ENCODE measurements at places on chromosomes 6 and 20. TPM values are rescaled to one million over a fixed set of nuclear protein-coding genes. Genes with fewer than 3 reads are reported as not detected.
A peak's percentile ranks its signal among the peaks of the same experiment; 100 is the strongest.

DNA sequence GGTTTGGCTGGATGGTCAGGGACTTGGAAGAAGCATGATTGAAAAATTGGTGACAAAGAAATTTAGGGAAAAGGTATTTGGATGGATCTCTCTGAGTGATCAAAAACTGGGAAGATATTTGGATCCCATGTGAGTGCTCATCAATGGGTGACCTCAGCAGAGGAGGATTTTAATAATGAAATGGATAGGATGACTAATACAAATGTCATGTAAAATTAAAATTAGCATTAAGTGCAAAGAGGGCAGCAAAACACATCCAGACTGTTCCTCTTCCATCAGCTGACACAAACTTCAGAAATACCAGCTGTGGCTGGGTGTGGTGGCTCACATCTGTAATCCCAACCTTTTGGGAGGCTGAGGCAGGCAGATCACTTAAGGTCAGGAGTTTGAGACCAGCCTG lies 151.7 kb downstream of the THBS2 start:
- no peak for DNase-seq

DNA sequence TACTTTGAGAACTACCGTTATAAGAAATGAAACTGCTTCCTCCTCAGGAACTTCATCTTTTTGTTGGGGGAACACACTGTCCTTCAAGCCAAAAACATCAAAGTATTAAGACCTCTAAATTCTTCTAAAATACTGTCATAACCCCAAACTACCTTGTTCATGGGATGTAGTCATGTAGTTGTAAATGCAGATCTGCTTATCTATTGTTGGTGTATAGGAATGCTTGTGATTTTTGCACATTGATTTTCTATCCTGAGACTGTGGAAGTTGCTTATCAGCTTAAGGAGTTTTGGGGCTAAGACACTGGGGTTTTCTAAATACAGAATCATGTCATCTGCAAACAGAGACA lies 282.9 kb upstream of the RUNX2 start:
- no peak for DNase-seq

LHFPL5 gene
- total RNA-seq, result not detected

FRK gene
- total RNA-seq, result 7.4 TPM

DPPA5 gene
- not detected for total RNA-seq

GRCh38 chr20:11178946-11179654 lies 505.3 kb upstream of the JAG1 start:
- no peak for DNase-seq

PAK1IP1 gene
- 9.5 TPM for total RNA-seq

TNXB gene
- total RNA-seq, result 120 TPM

ADGRF5 gene
- total RNA-seq, result 238 TPM

EYA2 gene
- 3.5 TPM for total RNA-seq

- DNase-seq, result no peak
These were observed 280.8 kb downstream of the CENPW start for GRCh38 chr6:126620719-126621118.

DNA sequence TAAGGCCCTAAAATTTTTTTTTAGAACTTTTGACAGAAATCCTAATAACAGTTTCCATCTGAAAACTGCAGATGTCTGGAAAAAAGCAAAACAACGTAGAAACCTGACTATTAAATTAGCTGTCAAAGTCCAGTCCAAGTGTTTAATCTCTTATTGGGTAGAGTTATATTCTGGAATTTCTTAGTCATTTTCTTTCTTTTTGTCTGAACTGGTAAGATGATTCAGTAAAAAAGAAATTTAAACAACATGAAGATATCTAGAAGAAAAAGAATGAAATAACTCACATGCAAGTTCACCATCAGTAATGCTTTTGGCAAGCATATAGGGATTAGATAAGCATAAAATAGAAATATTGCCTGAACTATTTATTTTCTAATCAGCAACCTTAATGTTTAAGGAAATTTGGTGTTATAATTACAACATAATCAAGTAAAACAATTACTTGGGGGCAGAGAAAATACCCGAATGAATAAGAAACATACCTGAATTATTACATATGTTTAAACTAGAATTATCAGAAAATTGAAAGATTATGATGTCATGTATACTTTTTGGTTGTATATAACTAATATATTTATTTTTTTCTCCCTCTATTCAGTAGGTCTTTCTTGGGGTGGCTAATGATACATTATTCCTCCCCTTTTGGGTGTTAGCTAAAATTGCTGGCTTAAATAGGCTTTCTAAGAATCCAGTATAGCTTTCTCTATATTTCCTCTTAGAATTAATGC lies 51.1 kb downstream of the FAM83B start:
- no peak for DNase-seq

- no peak for DNase-seq
These were observed 188.1 kb downstream of the UBE3D start for GRCh38 chr6:82877213-82878195.

DNA sequence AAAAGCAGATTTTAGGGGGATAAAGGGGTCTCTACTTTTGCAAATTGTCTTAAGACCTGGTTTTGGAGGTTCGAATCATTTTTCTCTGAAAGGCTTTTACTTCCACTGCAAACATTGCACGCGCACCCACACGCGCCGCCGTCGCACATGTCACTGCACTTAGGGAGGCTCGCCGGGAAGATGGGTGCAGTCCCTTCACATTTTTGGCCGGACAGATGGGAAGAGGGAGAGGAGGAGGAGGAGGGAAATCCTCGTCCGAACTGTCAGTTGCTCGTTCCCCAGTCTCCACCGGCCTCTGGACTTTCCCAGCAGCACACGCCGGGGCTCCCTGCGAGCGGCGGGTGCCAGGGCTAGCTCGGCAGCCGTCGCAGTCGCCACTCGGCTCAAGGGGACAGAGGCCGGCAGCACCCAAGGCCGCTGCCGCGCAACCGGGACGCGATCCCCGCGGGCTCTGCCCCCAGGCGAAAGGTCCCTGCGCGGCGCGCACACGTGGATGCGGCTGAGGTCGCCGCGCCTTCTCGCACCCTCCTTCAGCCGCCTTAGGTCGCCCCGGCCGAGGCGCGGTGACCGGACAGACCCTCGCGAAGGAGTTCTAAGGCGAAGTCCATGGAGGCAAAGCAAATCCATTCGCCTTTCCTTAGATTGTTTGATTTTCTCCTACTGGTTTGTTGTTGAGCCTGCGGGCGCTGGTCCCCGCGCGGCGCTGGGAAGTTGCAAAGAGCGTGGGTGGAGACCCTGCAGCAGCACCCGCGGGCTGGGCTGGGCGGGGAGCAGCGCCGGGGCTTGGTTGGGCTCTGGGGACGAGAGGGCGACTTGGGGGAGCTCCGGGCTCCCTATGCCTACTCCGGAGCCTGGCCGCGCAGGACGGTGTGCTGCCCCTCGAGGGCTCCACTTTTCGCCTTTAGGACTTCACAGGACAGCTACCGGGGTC lies 1.2 kb downstream of the MYB start:
- peak; percentile 64 for DNase-seq

DNA sequence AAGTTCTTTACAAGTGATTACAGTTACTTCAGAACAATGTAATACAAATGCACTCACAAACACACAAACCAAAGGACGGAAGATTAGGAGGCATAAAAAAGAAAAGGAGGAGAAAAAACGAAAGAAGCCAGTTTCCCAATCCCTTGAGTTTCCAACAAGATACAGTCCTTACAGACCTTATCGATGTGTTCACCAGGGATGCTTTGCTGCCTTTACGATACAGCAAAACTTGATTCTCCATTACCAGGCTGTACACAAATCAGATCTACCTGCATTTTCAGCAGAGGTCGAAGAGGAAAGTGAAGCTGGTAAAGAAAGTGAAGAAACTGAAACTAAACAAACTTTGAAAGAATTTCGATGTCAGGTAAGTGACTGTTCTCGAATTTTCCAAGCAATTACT lies 62.6 kb upstream of the SMIM8 start:
- no peak for DNase-seq

DNA sequence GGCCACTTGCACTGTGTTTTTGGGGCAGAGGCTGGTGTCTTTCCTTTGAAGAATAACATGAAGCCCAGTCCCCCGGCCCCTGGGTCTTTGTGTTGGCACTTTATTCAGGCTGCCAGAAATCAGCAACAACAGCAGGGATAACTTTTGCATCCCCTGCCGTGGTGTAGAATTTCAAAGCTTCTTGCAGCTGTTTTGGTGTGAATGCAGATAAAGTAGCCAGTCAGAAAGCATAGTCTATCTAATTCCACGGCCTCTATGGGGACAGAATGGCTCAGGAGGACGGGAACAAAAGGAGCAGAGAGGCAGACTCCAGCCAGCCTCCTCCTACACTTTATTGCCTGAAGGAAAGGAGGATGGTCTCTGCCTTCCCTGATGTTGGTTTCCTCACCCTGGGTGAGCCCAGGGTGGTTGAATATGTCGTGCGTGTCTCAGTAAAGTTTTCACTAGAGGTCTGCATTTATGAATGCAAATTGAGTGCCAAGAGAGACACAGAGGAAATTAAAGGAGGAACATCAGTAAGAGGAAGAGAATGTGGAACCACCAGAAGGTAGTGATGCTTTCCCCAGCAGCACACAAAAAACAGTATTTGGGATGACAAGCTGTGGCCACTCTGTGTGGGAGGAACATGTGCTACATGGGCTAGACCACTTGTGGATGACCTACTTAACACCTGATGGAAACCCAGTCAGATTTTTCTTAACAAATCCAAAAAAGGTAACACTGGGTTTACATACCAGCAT lies 125.9 kb upstream of the TRAF3IP2 start:
- no peak for DNase-seq

- peak; percentile 62 for DNase-seq
These were observed 86.5 kb upstream of the MYL9 start for GRCh38 chr20:36454698-36455427.

- DNase-seq, result no peak
These were observed 16.5 kb downstream of the SMLR1 start for GRCh38 chr6:130843575-130844320.

MAP7 gene
- 18.3 TPM for total RNA-seq

TMEM200A gene
- total RNA-seq, result 4.3 TPM

DNA sequence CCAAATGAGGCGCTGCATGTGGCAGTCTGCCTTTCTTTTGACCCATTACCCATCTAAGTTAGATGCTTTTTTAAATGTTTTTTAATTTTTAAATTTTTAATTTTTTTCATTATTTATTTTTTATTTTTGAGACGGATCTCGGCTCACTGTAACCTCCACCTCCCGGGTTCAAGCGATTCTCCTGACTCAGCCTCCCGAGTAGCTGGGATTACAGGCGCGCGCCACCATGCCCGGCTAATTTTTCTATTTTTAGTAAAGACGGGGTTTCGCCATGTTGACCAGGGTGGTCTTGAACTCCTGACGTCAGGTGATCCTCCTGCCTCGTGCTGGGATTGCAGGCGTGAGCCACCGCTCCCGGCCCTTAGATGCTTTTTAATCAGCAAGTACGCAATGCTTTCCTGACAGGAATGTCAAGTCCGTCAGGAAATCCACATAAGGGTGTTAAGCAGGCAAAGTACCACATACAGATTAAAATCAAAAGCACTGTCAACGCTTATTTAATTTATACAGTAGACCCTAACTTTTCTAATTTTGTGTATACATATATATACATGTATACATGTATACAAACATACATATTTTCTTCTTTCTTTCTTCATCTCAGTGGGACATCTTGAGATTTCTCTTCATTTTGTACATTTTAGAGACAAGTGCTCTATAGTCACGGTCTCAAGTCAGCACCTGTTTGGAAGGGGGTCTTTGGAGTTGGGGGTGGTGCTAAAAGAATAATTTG lies 995 bp upstream of the GSTA4 start:
- DNase-seq, result peak; percentile 55

RAD21L1 gene
- not detected for total RNA-seq

GRCh38 chr6:140548366-140548765 lies 1173.9 kb upstream of the CITED2 start:
- DNase-seq, result no peak

DNA sequence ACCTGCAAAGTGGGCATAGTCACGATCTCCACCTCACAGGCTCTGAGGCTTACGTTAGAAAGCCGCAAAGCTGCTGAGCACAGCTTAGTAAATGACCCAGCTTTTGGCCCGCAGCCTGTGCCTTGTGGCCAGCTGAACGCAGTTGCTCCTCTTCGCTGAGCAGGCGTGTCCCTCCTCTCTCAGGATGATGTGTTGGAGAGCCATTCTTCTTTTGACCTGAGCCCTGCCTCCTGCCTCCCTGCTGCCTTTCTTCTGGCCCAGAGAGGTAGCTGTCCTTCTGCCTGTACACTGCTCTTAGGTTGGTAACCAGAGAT lies 47.6 kb upstream of the MYL9 start:
- no peak for DNase-seq

DNA sequence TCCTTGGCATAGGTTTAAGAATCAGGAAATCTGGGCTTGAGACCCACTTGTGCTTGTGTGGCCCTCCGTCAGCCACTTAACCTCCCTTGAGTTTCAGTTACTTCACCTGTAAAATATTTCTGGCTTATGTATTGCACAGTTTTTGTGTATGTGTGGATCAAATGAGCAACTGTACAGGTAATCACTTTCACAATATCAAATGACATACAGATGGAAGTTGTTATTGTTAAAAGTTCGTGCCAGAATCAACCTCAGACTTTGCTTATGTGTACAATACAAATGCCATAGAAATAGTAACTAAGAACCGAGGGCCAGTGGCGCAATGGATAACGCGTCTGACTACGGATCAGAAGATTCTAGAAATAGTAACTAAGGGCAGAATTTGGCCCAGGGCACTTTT lies 65.6 kb upstream of the KIF13A start:
- peak; percentile 54 for DNase-seq

- no peak for DNase-seq
These were observed 362.4 kb downstream of the UTRN start for GRCh38 chr6:144647406-144647964.

GRCh38 chr20:2946988-2947961 lies 74.0 kb downstream of the PTPRA start:
- no peak for DNase-seq

DNA sequence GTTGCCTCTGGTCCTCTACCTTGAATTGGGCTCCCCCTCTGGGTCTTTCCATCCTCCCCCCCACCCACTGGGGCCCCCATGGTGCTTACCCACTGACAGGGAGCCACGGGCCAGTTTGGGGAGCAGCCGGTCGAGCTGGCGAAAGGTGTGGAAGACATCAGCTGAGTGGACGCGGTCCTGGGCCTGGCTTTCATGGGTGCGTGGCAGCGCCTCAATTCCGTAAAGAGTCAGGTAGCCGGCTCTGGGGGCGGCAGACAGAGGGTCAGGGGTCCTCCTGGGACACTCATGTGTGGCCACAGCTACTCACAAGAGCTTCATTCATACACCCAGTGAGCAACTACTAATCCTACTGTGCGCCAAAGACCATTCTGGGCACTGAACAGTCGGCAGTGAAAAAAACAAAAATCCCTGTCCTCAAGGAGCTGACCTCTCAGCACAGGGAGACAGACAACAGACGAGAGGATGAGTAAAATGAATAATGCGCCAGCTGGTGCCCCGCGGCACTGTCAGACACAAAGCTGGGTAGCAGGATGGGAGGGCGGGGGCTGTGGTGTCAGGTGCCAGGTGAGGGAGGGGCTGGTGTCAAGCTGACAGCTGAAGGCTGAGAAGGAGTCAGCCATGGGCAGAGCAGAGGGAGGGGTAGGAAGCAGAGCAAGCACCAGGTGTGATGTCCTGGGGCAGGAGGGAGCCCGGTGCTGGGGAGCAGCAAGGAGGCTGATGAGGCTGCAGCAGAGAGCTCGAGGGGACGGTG lies 28.3 kb downstream of the PTGIS start:
- no peak for DNase-seq

DNA sequence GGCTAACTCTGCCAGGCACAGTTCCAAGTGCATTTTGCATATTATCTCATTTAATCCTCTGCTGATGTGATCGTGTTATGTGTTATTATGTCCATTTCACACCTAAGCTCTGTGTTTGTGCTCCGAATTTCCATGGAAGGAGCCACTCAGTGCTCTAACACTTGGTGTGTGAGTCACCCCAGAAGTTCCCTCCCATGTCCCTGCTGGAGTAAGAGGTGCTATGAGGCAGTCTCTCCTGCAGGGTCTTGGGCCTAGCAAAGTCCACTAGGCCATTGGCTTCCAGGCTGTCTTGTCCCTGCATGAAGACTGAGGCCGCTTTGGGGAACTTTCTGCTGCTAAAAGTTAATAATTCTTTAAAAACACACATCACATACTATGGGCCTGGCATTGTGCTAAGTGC lies 405.9 kb upstream of the SULF2 start:
- no peak for DNase-seq

Data from lower lobe of right lung (tissue), 2 donors.